Breast epithelium (tissue), 4 donors: ENCODE measurements at places on chromosomes 5 and 9. TPM values are rescaled to one million over a fixed set of nuclear protein-coding genes. Genes with fewer than 3 reads are reported as not detected.
A peak's percentile ranks its signal among the peaks of the same experiment; 100 is the strongest.

The KIF4B gene
- not detected for total RNA-seq

GRCh38 chr5:35626553-35626952, 8.9 kb downstream of the SPEF2 start:
- H3K4me3 ChIP-seq: no peak overlapping the region
- H3K27me3 ChIP-seq: no peaks in the 10 kb centered on the region
- no peaks in the 10 kb centered on the region for H3K4me1 ChIP-seq
- no peak overlapping the region for H3K27ac ChIP-seq

DNA sequence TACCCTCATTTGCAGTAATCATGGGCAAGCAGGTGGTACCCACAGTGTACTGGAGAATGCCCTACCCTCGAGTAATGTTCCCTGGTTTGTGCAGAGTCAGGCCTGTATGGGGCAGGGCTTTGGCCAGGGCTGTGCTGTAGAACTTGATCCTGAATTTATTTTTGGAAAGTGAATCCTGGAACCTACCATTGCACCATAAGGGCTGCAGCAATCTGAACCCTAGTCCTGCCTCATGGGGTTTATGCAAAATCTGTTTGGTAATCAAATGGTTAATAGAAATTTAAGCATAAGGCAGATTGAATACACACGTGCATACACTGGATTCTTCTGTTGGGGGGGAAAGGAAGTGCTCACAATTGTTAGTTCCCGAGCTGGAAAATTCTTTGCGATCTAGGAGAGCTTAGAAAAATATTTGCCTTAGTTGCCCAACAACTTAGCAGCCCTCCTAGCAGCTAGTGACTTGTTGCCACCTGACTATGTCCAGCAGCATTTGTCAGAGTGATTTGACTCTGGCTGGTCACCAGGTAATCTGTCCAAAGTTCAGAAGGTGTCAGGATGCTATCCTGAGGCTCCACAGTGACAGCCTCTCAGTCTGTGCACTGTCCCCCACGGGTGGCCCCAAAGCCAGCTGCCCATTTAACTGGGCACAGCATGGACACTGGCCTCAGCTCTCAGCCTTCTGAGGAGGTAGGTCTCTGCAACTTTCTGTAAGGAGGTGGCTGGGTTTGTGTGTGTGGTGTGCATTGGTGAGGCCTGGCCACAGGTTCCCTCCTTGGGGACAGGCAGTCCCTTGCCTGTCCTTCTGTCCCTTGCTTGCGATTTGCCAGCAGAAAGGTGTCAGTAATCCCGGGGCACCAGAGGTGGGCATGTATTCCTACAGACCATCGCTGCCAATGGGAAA, 8.3 kb downstream of the MVB12B start:
- no peak for DNase-seq
- no peaks in the 10 kb centered on the region for H3K36me3 ChIP-seq
- no peaks in the 10 kb centered on the region for H3K27me3 ChIP-seq
- no peaks in the 10 kb centered on the region for H3K4me1 ChIP-seq
- H3K27ac ChIP-seq: peak overlapping the region; percentile 21
- no peak overlapping the region for H3K4me3 ChIP-seq

- H3K27ac ChIP-seq: no peak overlapping the region
- DNase-seq: no peak
- H3K27me3 ChIP-seq: no peaks in the 10 kb centered on the region
- H3K4me3 ChIP-seq: no peak overlapping the region
- no peaks in the 10 kb centered on the region for H3K36me3 ChIP-seq
Measured at GRCh38 chr5:71829206-71829605, 110.1 kb downstream of the CARTPT start.

The NEURL1B gene
- 6.3 TPM for total RNA-seq

The DEPDC1B gene
- total RNA-seq: under 0.01 TPM
